Upper lobe of left lung (tissue), 6 donors: ENCODE measurements at places on chromosomes 4 and X.

- H3K4me1 ChIP-seq = no peaks in the 10 kb centered on the region
- H3K36me3 ChIP-seq = no peaks in the 10 kb centered on the region
- H3K27ac ChIP-seq = no peak overlapping the region
- no peaks in the 10 kb centered on the region for H3K27me3 ChIP-seq
- no peak for DNase-seq
Measured at GRCh38 chrX:103889216-103889615, 57.2 kb upstream of the RAB9B start.

DNA sequence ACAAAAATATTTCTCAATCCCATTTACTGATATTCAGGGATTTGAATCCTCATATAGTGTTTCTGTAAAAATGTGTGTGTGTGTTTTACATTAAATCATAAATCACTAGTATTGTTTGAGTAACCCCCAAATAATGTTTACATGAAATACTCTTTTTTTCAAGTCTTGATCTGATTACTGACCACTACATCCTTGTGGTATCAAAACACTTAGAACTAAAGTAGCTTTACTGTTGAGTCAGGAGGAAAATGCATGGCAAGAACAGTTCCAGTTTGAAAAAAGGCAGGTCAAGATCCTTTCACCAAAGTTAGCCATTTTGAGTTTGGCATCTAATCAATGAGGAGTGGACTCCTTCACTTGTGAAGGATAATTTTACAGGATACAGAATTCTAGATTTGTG, 3.6 kb upstream of the WDR19 start:
- H3K36me3 ChIP-seq = no peaks in the 10 kb centered on the region
- H3K27me3 ChIP-seq = no peaks in the 10 kb centered on the region
- H3K4me1 ChIP-seq = peaks cover 8% of the 10 kb centered on the region
- no peak overlapping the region for H3K27ac ChIP-seq
- no peak overlapping the region for H3K4me3 ChIP-seq
- DNase-seq = no peak

DNA sequence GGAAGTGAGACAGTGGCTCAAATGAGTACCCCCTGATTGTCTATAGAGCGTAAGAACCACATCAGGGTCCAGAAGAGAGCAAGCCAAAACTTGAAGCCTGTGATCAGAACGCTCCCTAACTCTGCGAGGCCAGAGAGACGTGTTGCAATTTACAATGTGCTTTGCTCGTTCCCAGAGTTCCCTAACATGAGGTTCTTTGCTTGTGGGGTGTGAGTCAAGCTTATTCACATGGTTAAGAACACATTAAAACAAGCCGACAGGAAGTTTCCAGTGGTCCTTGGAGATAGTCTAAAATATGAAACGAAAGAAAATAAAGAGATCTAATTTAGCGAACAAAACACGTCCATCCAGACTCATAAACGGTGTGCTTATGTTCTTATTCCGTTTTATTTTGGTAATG, 702.3 kb downstream of the TRIML1 start:
- no peaks in the 10 kb centered on the region for H3K4me1 ChIP-seq
- no peaks in the 10 kb centered on the region for H3K36me3 ChIP-seq
- H3K4me3 ChIP-seq = no peak overlapping the region
- no peaks in the 10 kb centered on the region for H3K27me3 ChIP-seq
- DNase-seq = no peak
- H3K27ac ChIP-seq = no peak overlapping the region

DNA sequence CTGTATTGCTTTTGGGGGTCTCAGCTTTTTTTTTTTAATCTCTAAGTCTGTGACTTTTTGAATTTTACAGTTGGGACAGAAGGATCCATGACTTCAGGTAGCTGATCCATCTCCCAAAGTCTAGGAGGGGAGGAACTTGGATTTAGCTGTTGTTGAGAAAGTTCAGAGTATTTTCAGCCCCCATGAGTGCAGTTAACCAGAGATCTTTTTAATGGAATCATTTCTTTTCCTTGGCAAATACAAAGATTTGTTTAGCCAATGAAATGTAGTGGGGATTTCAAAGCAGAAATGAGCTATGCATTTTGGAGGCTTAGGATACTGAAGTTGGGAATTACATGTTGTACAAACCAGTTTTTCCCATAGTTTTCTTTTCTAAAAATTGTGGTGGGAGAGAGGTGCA, 18.1 kb downstream of the FNIP2 start:
- no peaks in the 10 kb centered on the region for H3K36me3 ChIP-seq
- H3K4me3 ChIP-seq = no peak overlapping the region
- H3K27me3 ChIP-seq = no peaks in the 10 kb centered on the region
- no peak for DNase-seq
- H3K27ac ChIP-seq = no peak overlapping the region

GRCh38 chrX:29627833-29628232, 587.5 kb upstream of the MAGEB2 start:
- no peaks in the 10 kb centered on the region for H3K36me3 ChIP-seq
- no peak overlapping the region for H3K4me3 ChIP-seq
- no peak for DNase-seq

DNA sequence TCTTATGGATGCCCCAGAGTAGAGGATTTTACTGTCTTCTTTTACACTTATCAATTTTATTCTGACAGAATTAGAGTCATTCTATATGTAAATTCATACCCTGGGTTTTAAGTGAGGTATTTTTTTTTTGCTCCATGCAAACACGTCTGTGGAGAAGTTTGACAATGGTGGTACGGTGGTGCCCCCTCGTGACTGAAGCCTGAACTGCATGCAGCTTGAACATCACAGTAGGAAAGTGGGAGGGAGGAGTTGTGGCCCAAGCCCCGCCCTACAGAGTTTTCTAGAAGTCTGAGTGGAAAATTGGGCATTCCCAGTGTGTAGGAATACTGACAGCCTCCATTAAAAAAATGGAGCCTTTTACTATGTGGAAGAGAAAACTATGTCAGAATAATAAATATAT, 73.3 kb upstream of the RAB40AL start:
- DNase-seq = peak; percentile 80
- H3K27me3 ChIP-seq = no peaks in the 10 kb centered on the region
- no peak overlapping the region for H3K4me3 ChIP-seq
- no peak overlapping the region for H3K27ac ChIP-seq

GRCh38 chr4:14719053-14719452, 283.2 kb upstream of the CPEB2 start:
- H3K27me3 ChIP-seq = no peaks in the 10 kb centered on the region
- peaks cover 8% of the 10 kb centered on the region for H3K4me1 ChIP-seq
- H3K27ac ChIP-seq = peak overlapping the region; percentile 3
- DNase-seq = no peak
- no peak overlapping the region for H3K4me3 ChIP-seq
